Activated CD8-positive, alpha-beta memory T cell treated with anti-CD3 and anti-CD28 coated beads, Interleukin-2, amount 50 U/mL, for 4 hours (primary cell): ENCODE measurements at places on chromosomes 2 and 18.

GRCh38 chr2:182038576-182038975, 52.9 kb downstream of the PPP1R1C start:
- DNase-seq = no peak

GRCh38 chr18:11040823-11041656, 108.3 kb downstream of the PIEZO2 start:
- no peak for DNase-seq

- DNase-seq = no peak
Measured at GRCh38 chr2:24559473-24560113, 68.5 kb downstream of the NCOA1 start.

DNA sequence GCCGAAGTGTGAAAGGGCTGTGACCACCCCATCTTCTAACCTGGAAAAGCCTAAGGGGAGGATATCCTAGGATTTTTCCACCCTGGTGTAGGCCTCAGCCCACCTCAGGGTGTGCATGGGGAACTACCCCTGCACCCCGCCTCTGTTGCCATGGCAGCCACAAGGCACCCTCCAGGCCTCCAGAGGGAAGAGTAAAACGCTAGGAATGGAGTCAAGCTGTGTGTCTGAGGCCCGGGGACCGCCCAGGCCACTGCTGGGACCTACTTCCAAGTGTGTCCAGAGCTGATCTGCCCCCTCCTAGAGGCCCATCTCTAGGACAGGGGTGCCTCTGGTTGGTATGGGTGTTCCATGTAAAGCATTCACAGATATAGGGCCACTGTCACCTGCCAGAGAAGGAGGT, 86.7 kb downstream of the PLB1 start:
- no peak for DNase-seq

DNA sequence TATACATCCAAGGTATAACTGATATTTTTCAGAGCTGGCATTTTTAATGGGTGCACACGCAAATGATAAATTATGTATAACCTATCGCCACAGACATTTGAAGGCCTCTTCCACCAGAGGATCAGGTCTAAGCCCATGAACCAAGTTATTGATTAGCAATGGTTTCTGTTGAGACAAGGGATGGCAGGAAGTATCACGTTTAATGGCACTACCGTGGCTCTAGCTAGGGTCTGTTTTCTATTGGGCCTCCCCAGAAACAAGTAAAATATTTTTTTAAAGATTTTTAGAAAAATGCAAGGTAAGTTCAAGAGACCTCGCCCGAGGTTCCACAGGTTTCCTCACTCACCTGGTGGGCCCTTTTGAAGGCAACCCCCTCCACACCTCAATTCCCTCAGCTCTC, 667 bp downstream of the GFPT1 start:
- no peak for DNase-seq

GRCh38 chr2:237383991-237384671, 29.8 kb downstream of the COL6A3 start:
- DNase-seq = no peak

GRCh38 chr2:3871002-3871401, 167.6 kb downstream of the DCDC2C start:
- no peak for DNase-seq

GRCh38 chr2:8608411-8608954, 73.4 kb upstream of the ID2 start:
- no peak for DNase-seq

GRCh38 chr2:187397886-187398285, 50.2 kb downstream of the CALCRL start:
- no peak for DNase-seq

DNA sequence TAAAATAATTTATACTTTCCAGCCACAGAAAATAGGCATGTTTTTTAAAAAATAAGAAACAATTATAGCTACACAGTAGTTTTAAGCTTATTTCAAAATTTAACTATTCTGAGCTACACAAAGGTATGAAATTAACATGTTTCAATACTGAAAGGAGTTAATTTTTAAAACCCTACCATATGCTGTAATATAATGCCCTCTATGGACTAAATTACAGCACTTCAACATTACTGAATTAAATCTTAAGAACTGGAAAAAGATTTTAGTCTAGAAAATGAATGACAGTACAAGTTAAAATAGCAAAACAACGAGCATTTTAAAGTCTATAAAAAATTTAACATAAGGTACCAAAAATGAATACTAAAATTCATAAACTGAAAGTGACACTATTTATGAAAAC, 36.3 kb downstream of the RTN4 start:
- DNase-seq = no peak

DNA sequence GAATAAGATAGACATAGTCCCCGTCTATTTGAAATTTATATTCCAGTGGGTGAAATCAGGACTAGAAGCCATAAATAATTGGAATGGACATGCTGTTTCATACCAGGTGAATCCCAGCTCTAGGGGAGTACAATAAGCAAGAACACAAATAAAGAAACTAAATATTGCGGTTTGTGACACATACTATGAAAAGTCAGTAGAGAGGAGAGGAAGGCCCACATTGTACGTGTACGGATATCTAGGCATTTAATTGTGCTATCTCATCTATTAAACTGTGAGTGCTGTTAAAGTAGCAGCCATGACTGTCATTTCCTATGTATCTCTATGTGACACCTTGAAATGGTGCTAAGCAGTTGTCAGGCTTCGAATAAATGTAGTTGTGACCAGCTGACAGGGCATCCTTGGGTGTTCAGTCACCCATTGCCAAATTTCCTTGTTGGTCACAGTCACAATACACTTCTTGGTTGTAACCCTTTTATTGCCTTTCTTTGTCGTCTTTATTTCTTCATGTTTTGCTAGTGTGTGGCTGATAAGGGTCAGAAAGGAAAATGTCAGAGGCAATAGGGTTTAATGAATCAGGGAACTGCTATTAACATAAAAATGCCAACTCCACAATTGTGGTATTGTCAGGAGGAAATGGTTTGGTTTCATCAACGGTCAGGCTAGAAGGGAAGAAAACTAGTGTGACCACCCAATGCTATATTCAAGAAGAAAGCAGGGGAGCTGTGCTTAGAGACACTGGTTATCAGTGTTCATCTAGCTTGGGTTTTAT, 31.5 kb downstream of the CPO start:
- no peak for DNase-seq

DNA sequence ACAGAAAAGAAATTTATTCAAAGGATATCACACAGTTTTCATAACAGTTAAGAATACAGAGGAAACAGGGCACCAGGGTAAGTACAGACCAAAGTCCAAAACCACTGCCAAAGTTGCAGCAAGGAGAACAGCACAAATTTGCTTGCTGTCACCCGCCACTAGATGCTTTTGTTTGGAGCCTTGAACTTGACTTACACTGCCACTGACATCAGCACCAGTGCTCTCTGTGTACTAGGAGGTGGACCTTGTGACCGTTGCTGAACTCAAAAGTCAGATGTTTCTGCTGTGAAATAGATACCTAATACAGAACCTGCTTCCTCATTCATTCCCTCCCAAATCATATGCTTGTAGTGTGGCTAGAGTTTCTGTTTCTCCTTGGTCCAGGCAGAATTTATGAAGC, 578.3 kb upstream of the TMEFF2 start:
- DNase-seq = no peak

GRCh38 chr2:47310801-47311560, 92.0 kb upstream of the MSH2 start:
- no peak for DNase-seq

DNA sequence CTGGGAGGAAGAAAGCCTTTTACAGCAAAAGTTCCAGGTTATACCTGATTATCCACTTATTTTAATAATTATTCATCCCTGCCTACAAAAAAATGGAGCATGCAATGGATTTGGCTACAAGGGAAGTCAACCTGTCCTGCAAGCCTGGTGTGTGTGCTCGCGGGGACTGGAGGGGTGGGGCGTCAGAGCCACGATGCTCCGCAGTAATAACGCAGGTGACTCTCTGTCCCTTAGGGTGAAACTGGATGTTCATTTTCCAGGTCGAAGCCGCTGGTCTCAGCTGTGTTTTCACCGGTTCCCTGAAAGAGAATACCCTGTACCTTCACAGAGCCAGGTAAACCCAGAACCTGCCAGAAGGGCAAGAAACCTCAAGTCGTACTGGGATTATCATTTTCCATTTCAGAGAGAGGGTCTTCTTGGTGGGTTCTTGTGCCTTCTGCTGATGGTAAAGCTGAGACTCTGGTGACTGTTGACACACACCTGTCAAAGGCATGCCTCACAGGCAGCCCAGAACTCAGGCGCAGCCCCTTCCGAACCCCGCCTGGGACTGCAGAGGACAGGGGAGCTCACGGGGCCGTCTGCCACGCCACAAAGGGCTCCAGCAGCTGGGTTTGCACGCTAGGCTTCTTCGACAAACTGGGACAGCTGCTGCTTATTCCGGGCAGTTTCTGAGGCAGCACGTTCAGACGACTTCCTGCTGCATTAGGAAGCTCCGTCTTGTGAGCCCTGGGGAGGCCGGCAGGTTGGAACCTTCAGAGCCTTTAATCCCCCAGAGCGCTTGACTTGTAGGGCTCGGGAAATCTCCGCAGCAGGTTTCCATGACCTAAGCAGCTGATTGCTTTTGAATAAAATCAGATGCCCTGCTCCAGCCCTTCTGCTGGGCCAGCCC, 58.6 kb downstream of the KCNG2 start:
- DNase-seq = no peak

DNA sequence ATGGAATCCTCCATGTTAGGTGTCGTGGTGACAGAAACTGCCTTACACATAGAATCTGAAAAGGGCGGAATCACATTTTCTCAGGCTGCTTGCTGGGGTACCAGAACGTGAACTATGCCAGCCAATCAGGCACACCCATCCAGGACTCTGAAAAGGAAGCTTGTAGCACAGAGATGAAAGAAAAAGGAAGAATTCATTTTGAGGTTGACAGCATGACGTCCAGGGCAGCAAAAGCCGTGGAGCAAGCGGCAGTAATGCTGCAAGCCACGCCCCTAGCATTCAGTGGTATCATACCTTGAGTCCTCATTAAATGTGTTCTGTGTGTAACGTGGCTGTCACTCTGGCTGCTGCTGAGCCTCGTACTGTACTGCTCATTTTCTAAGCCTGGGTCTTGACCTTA, 304.0 kb downstream of the DYSF start:
- DNase-seq = no peak

DNA sequence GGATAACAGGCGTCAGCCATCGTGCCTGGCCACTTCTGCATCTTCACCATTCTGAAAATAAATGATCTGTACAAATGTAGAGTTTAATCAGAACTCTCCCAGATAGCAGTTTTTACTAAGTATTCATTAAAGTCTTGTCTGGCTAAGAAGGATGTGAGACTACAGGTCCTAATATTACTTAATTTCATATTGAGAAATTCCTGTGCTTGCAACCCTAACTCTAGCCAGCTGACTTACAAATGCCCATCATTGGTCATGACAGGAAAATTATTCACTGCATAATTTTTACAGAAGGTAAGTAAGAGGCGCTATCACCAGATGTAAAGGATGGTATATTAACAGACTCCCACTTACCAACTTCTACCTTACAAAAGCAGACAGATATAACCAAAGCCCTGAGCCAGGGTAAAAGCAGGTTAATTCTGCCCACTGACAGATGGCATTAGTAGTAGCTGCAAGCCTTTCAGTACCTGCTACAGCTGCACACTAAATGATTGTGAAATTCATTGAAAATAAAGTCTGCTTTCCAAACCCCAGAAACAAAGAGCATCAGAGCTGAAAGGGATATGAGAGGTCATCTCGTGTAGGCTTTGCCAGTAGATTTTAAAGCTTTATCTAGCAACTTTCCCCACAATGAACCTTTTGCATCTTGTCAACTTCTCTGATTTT, 271.3 kb upstream of the STON1 start:
- DNase-seq = no peak

DNA sequence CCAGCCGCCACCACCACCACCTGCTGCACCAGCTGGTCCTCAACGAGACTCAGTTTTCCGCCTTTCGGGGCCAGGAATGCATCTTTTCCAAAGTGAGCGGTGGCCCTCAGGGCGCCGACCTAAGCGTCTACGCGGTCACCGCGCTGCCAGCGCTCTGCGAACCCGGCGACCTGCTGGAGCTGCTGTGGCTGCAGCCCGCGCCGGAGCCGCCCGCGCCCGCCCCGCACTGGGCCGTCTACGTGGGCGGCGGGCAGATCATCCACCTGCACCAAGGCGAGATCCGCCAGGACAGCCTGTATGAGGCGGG, 1.6 kb downstream of the LRATD1 start:
- no peak for DNase-seq

- no peak for DNase-seq
Measured at GRCh38 chr2:42369532-42370229, 8.7 kb upstream of the COX7A2L start.

GRCh38 chr18:56538746-56539145, 99.6 kb downstream of the TXNL1 start:
- no peak for DNase-seq
